ENCODE measurements at places on chromosomes 4 and X.

- no peak for DNase-seq
These were observed 31.3 kb downstream of the MAP7D3 start for GRCh38 chrX:136219893-136220292.

DNA sequence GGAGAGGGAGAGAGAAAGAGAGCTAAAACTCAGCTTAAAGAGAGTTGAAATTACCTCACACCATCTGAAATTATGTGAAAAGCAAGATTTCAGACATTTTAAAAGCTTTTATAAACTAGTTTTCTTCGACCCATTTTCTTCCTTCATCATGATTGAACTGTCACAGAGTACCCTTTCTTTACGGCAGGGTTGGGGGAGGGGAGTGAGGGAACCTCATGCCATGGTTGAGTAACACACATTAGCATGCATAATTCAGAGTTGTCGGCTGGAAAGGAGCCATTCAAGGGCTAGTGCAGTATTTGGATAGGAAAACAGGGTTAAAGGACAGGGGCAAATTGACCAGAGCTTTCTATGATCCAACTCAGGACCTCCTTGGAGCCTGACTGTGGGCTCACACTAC lies 46.2 kb downstream of the PCDH19 start:
- no peak for DNase-seq

GRCh38 chr4:164701665-164702064 lies 52.3 kb upstream of the SMIM31 start:
- DNase-seq, result no peak

DNA sequence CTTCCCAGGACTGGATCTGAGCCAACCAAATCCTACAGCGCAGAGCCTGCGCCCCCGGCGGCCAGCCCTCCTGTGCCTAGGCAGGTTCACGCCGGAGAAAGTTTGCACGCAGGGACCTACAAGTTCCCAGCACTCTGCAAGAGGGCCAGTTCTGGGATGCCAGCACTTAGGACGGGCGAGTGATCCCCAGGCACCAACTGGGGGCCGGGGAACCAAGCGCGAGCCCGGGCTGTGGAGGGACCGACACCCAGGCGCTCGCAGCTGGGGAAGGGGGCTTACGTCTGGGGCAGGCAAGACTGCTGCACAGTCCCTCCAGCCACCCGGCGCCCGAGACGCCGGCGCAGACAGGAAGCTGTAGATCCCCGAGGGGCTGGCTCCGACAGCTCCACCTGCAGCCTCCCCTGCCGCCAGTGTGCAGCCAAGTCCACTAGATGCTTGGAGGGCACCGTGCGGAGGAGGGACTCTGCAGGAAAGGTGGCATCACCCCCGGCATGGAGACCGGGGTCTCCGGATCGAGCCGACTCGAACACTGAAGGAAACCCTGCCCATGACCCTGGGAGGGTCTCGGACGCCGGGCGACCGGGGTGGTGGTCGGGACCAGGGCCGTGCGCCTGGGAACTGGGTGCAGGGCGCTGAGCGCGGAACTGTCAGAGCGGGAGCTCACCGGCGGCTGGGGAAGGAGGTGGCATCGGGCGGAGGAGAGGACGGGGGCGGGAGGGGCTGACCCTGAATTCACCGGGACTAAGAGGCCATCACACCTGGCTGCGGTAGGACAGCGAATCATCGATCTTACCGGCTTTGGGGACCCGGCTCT lies 566 bp downstream of the CORIN start:
- DNase-seq, result peak; percentile 37

GRCh38 chr4:120561648-120562047 lies 360.9 kb downstream of the PRDM5 start:
- DNase-seq, result no peak

DNA sequence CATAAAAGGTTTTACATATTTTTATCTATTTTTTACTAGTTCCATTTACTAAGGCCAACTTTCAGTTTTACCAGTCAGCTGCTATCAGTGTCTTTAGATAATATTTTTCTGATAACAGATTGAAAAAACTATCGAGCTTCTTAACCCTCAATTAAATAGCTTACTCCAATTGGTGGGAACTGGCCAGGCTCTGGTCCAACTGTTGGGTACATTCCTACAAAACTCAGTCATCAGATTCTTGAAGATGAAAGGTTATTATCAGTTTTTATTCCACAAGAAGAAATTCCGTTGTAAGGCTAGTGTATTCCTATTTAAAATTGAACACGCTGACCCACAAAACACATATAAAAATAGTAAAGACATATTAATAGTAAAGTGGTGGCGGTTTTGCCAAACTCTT lies 346.2 kb downstream of the MAPK10 start:
- DNase-seq, result no peak

DNA sequence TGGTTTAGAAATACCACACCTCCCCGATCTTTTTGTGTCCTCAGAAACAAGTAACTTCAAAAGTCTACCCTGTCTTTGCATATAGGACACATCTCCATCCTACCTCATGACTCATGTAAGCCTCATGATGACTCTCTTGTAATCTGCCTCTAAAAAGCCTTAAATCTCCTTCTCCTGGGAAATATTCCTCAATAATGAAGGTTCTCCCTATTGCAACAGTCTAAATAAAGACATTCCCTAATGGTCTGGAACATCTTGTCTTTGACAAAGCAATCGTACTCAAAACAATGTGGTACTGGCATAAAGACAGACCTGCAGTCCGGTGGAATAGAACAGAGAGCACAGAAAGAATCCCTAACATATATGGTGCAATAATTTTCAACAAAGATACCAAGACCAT lies 257.7 kb downstream of the OPHN1 start:
- DNase-seq, result no peak

DNA sequence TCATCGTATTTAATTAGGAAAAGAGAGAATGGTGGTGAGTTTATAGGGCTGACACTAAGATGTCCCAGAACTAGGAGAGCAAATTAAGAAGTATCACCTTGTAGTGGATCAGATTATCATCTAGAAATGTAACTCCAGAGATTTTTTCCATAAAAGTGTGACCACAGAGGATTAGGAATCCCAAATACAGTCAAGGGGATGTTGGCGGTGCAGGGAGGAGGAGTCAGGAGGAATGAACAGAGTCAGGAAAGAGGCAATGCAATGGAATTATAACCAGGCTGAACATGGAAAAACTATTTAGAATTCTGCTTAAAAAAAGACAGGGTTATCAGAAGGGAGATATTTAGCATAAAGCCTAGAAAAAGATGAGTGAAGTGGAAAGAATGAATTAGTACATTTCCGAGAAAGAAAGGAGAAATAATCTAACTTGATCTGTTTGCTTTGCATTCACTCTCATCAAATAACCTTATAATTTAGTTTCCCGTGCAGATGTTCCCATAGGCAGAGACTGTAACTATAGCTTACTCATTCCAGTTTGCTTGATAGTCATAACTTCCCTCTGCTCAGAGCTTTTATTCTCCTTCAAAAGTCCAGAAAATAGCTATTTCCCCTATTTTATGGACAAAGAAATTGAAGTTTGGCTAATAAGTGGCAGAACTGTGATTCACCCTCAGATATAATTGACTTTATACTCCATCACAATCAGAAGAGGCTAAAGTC lies 56.4 kb downstream of the SCFD2 start:
- DNase-seq, result no peak

GRCh38 chr4:109302361-109303139 lies at the start of gene COL25A1:
Gene COL25A1, minus strand, starts transcription at chr4:109302658.
- DNase-seq, result peak; percentile 25

DNA sequence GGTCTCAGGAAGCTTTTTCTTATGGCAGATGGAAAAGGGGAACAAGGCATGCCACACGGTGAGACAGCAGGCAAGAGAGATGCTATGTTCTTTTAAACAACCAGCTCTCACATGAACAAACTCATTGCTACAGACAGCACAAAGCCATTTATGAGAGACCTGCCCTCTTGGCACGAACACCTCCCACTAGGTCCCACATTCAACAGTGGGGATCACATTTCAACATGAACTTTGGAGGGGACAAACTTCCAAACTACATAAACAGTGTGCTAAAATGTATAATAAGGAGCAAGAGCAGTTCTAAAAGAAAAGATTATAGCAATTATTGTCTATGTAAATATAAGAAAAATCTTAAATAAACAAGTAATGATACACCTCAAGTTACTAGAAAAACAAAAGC lies 391.8 kb upstream of the CPXCR1 start:
- no peak for DNase-seq

- DNase-seq, result no peak
These were observed 60.7 kb upstream of the PGM2 start for GRCh38 chr4:37765741-37766140.

DNA sequence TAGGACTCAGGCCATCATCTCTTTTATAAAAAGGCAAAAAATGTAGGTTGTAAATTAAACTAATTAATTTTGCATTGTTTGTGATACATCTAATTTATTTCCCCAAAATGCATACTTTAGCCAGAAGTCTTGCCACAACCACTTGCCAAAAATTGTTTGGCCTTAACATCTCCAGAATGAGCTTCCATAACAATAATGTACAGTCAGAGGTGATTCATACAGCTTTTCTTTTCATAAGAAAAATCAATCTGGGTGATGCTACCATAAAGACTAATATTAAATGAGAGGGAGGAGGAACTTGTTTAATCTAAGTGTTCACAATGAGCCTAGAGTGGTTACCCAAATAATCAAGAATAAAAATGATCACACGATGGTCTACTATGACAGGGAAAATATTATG lies 59.3 kb downstream of the AMMECR1 start:
- peak; percentile 28 for DNase-seq

- DNase-seq, result no peak
These were observed 542 bp upstream of the KLF8 start for GRCh38 chrX:56231537-56232090.

DNA sequence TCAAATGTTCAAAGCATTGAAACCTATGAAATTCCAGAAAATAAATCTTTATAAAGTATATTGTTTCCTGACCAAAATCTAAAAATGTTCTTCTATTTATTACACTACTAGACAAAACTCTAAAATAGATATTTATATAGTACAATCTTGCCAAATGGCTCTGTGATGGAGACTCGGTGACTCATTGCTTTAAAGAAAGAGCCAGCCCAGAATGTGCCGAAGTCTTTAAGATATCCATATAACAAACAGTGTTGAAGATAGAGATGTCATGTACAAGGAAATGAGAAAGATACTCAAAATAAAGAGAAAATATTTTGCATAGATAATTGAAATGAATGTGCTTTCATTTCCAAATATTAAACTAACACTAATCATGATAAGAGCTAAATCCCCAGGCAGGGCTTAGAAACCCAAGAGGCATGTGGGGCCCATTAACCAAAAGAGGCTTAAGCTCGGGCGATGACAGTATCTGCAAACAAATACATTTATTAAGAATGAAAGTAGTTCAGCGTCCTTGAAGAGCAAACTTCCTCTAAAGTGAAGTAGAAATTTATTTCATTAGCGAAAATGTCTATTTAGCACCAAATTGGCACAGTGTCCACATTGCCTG lies 102.1 kb upstream of the FAM9B start:
- no peak for DNase-seq

- DNase-seq, result peak; percentile 77
These were observed 36.6 kb downstream of the CCNG2 start for GRCh38 chr4:77193511-77194102.

- peak; percentile 62 for DNase-seq
These were observed 2.4 kb downstream of the RAP2C start for GRCh38 chrX:132216806-132217202.

GRCh38 chrX:26925088-26925487 lies 538.1 kb downstream of the PPP4R3C start:
- no peak for DNase-seq

DNA sequence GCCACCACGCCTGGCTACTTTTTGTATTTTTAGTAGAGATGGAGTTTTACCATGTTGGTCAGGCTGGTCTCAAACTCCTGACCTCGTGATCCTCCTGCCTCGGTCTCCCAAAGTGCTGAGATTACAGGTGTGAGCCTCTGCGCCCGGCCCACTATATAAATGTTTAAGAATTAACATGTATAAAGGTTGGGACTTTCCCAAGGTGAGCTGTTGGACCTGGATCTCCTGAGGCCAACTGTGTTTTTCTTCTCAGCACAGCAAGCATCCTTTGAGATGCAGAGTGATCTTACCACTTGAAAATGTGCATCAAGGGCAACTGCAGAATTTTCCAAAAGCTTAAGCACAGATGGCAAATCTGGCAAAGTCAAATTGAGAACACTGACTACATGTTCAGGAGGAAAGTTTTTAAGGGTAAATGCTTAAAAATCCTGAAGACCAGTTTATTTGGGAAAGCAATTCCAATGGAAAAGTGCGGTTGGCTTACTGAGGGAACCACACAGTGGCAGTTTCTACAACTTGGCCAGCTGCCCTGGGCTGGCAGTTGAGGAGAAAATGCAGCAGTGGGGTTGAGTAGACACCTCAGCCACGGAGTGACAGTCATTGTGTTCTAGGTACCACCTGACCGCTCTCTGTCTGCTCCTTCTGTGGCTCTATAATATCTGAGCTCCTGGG lies 168.9 kb downstream of the CBR4 start:
- no peak for DNase-seq

- DNase-seq, result no peak
These were observed 66.7 kb downstream of the TENM3 start for GRCh38 chr4:182309877-182310276.
